ENCODE measurements at places on chromosomes 5 and 9.

- DNase-seq = peak; percentile 31
Observed at GRCh38 chr5:96807075-96807654, 580 bp downstream of the ERAP1 start.

GRCh38 chr5:178590141-178590923 lies at the start of gene COL23A1:
Gene COL23A1 (minus strand): TSS chr5:178590393.
- DNase-seq = peak; percentile 11

DNA sequence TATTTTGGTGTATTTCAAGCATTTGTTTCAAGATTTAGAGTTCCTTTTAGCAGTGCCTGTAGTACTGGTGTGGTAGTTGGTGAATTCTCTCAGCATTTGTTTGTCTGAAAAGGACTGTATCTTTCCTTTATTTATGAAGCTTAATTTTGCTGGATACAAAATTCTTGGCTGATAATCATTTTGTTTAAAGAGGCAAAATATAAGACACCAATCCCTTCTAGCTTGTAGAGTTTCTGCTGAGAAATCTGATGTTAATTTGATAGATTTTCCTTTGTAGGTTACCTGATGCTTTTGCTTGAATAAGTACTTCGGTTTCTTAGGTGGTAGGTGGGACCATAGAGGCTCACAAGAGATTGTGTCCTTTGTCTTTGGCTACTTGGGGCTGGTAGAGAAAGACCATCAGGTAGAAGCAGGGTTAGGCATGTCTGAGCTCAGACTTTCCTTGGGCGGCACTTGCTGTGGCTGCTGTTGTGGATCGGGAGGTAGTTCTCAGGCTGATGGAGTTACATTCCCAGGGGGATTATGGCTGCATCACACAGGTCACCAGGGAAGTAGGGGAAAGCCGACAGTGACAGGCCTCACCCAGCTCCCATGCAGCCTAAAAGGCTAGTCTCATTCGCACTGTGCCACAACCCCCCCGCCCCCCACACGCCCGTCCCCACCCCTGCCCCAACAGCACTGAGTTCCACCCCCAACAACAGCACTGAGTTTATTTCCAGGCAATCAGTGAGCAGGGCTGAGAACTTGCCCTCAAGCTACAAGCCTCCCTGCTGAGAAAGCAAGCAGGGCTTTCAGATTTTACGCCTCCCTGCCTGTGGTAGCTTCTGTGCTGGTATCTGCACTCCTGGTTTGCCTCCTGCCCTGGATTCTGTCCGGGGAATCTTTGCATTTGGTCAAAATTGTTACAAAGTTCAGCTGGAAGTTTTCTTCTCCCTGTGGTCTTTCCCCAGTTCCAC lies 127.1 kb upstream of the GLRA1 start:
- DNase-seq = no peak

GRCh38 chr5:32831624-32832023 lies 120.5 kb downstream of the NPR3 start:
- DNase-seq = no peak

DNA sequence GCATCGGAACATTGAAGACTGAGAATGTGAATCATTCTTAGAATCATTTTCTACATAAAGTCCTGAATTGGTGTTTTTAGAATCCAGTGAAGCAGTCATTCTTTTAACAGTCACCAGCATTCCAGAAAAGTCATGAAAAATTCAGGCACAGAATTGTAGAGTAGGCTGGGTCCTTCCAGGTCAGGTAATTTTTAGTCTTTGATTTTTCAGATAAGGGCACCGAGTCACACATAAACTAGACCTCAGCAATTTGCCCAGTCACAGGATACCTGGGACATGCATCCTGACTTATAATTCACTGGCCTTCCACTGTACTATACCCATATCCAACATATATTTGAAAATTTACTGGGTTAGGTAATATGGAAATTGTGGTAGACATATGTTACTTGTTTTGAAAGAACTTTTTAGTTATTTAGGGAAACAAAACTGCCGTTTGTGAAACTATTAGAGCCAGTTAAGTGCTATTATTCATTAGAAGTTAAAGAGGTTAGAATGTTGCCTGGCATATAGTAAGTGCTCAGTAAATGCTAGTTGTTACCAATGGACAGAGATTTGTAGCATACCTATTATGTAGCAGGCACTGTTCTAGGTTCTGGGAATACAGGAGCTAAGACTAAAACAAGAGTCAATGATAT lies 10.9 kb downstream of the MAN2A1 start:
- DNase-seq = no peak

- DNase-seq = no peak
Observed at GRCh38 chr5:74094096-74094781, 468.2 kb downstream of the ARHGEF28 start.

GRCh38 chr9:14309403-14309802 lies 4.5 kb downstream of the NFIB start:
- no peak for DNase-seq

- no peak for DNase-seq
Observed at GRCh38 chr9:136494012-136494411, 11.2 kb upstream of the SEC16A start.

DNA sequence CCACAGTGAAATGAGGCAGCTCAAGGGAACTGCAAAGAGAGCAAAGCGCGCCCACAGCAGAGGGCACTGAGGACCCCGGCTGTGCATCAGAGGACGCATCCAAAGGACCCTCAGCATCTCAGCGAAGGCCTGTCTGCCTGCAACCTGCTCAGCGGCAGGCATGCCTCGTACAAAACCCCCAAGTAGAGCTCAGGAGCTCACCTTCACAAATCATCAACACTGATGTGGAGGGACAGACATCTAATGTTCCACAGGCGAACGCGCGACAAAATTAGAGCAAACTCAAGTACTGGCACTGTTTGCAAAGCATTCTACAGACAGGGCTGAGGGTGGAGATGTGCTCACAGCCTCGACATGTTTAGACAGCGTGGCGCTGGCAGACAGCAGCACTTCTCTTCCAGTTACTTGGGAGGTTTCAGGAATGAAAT lies 81.0 kb downstream of the DCP2 start:
- no peak for DNase-seq

DNA sequence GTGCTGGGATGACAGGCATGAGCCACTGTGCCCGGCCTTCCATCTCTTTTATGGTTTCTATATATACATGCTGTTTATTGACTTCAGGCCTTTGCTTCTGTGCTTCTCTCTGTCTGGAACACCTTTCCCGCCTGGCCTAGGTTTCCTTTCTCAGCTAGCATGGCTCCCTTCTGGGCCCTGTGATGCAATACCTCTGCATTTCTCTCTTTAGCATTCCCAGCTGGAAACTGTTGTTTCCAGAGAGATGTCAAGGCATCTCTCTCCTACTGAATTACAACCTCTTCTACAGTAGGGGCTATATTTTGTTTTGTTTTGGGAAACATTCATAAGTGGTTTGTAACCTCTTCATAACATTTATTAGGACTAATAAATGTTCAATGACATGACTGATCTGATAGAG lies 57.1 kb downstream of the RPS23 start:
- DNase-seq = no peak
